ENCODE measurements at places on chromosomes 12 and 14. TPM values are rescaled to one million over a fixed set of nuclear protein-coding genes. Genes with fewer than 3 reads are reported as not detected.

AKAP3 gene
- total RNA-seq: 2.5 TPM

KRT71 gene
- total RNA-seq: not detected

NTF3 gene
- 8.5 TPM for total RNA-seq

GALNT16 gene
- total RNA-seq: 10.3 TPM

NYNRIN gene
- total RNA-seq: 34.7 TPM

CLEC7A gene
- total RNA-seq: 0.31 TPM

BCDIN3D gene
- total RNA-seq: 7.2 TPM

ACTR10 gene
- total RNA-seq: 109 TPM

SERPINA10 gene
- not detected for total RNA-seq

TAMALIN gene
- 3.4 TPM for total RNA-seq

TEAD4 gene
- not detected for total RNA-seq

ETNK1 gene
- 110 TPM for total RNA-seq

KCNJ8 gene
- total RNA-seq: 4.4 TPM

SYT1 gene
- 168 TPM for total RNA-seq

ADSS1 gene
- 0.94 TPM for total RNA-seq

ASPG gene
- total RNA-seq: 0.31 TPM

SMARCD1 gene
- total RNA-seq: 105 TPM

MSI1 gene
- total RNA-seq: 15.0 TPM

RNASE3 gene
- not detected for total RNA-seq

KLHL33 gene
- total RNA-seq: under 0.01 TPM

ASCL1 gene
- 15.0 TPM for total RNA-seq

IGF1 gene
- total RNA-seq: 4.4 TPM

KRT73 gene
- not detected for total RNA-seq

RTN1 gene
- 797 TPM for total RNA-seq

TMPRSS12 gene
- not detected for total RNA-seq

FGD4 gene
- total RNA-seq: 73.2 TPM

CLEC14A gene
- total RNA-seq: 4.1 TPM

TMEM229B gene
- total RNA-seq: 19.1 TPM

PMEL gene
- not detected for total RNA-seq

GPD1 gene
- 23.8 TPM for total RNA-seq

NOC4L gene
- total RNA-seq: 9.1 TPM

TAS2R7 gene
- total RNA-seq: 0.94 TPM

SCNN1A gene
- total RNA-seq: not detected

MYH6 gene
- total RNA-seq: not detected

LRTM2 gene
- 8.1 TPM for total RNA-seq

NFE2 gene
- total RNA-seq: 0.63 TPM

EIF5 gene
- 186 TPM for total RNA-seq

ARHGEF40 gene
- total RNA-seq: 20.7 TPM

HELB gene
- 13.8 TPM for total RNA-seq

SRGAP1 gene
- total RNA-seq: 99.2 TPM

CEBPE gene
- total RNA-seq: not detected

ERP27 gene
- total RNA-seq: not detected

SIRT4 gene
- total RNA-seq: 2.2 TPM

OASL gene
- not detected for total RNA-seq

SCN8A gene
- 134 TPM for total RNA-seq

ACSS3 gene
- total RNA-seq: 6.3 TPM

SLC10A1 gene
- total RNA-seq: not detected

SLCO1B1 gene
- total RNA-seq: not detected

ZBTB25 gene
- 21.0 TPM for total RNA-seq

IFNG-AS1 gene
- 0.31 TPM for total RNA-seq

GUCY2C gene
- total RNA-seq: not detected

IL23A gene
- not detected for total RNA-seq

NRL gene
- 2.2 TPM for total RNA-seq
